Right lobe of liver (tissue), 6 donors: ENCODE measurements at places on chromosomes 11 and 22. TPM values are rescaled to one million over a fixed set of nuclear protein-coding genes. Genes with fewer than 3 reads are reported as not detected.

The BDNF gene
- not detected for total RNA-seq

The NRGN gene
- total RNA-seq = 4.6 TPM

The PHLDA2 gene
- 0.51 TPM for total RNA-seq

The VWCE gene
- total RNA-seq = 37.1 TPM

The GRAMD1B gene
- total RNA-seq = 1.7 TPM

GRCh38 chr11:131499199-131499598, 128.8 kb downstream of the NTM start:
- DNase-seq = no peak

DNA sequence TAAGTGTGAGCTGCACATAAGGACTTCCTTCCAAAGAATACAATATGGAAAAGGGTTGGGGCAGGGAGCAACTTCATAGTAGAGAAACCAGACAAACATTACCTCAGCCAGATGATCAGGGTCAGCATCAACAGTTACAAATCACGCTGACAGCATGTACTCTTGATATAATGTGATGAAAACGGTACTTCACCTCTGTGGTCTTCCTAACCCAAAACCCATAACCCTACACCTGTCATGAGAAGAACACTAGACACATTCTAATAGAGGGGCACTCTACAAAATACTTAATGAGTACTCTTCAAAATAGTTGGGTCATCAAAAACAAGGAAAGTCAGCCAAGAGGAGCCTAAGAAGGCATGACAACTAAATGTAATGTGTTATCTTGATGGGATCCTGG, 43.9 kb downstream of the RRAS2 start:
- no peak for DNase-seq
